ENCODE measurements at places on chromosomes 6 and 20.

DNA sequence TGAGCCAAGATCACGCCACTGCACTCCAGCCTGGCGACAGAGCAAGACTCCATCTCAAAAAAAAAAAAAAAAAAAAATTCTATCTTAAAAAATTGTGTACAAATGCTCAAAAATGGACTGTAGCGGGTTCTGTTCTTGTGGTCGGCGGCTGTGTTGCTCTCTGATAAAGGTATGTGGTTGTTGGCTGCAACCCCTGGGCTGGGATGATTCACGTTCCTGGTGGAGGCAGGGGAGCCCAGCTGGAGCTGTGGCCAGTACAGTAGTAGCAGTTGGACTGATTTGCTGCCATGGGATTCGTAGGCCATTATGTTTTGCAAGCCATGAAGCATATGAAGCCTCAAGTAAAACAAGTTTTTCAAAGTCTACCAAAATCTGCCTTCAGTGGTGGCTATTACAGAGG is 22.3 kb downstream of the MDN1 start:
- no peak for DNase-seq

GRCh38 chr6:87729965-87730719 is 28.1 kb upstream of the AKIRIN2 start:
- no peak for DNase-seq

- DNase-seq: no peak
Observed at GRCh38 chr6:170231293-170232185, 59.3 kb downstream of the DLL1 start.

- no peak for DNase-seq
Observed at GRCh38 chr6:150298030-150298380, 70.8 kb upstream of the IYD start.

DNA sequence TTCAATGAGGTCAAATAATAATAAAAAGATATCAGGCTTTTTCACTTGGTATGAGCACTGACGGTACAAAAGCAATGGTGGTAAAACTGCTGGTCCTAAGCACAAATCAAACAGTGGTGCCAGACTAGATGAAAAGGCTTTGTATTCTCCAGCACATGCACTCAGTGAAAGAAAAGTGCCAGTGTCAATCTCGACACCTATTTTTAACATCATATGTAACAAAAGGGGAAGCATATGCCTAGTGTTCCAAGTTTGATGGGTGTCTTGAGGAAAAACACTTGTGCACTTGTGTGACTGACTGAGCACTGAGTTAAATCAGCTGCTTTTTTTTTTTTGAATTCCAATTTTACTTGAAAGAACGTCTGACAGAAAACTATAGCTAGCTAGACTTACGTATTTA is 27.3 kb downstream of the MED23 start:
- DNase-seq: no peak

- DNase-seq: no peak
Observed at GRCh38 chr6:137211910-137212309, 7.3 kb downstream of the IFNGR1 start.

DNA sequence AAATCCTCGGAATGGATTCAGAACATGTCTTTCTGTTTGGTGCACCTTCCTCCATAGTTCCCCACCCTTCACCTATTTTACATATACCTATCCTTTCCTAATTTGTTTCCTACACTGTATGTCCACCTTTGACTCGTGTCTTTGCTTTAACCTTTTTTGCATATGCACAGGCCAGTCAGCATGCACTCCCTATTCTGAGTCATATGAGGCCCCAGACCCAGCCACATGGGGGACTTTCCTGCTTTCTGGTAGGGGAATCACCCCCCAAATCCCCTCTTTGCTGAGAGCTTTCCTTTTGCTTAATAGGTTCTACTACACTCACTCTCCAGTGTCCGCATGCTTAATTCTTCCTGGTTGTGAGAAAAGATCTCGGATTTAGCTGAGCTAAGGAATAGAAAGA is 393.8 kb upstream of the IMPG1 start:
- no peak for DNase-seq

- DNase-seq: no peak
Observed at GRCh38 chr6:75933387-75933975, 139.0 kb downstream of the IMPG1 start.

DNA sequence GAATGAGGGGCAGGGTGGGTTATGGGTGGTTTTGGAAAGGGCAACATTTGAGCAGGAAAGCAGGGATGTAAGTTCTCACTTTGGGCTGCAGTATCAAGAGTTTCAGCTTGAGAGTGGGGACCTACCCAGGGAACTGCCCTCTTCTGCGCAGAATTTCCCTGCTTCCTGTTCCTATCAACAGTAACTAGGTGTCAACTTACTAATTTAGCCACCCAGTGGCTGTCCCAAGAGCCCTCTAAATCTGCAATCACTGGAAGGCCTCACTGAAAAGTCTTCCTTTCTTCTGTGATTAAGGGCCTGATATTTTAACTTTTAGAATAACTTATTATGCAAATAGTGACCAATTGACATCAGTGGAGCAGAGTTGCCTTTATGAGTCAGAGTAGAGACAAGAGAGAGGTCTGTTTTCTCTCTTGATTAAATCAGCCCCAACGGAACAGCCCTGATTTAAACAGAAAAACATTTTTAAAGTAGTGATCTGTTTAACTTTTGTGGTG is 118.2 kb upstream of the RIPOR2 start:
- DNase-seq: no peak

DNA sequence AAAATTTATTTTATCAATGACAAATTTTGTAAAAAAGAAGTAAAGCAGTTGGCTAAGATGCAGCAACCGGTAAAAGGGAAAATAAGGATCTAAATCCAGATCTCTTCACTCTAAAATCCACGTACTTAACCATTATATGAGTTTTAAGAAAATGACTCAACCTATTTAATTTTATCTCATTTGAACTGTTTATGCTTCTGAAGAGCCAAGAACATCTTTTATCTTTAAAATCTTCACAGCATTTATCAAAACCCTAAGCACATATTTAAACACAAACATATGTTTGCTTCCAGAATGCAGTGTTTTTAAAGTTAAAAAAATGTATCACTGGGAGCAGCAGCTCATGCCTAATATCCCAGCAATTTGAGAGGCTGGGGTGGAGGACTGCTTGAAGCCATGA is 339.2 kb downstream of the NKAIN2 start:
- DNase-seq: no peak

GRCh38 chr20:57999465-58000111 is 228.9 kb downstream of the ANKRD60 start:
- no peak for DNase-seq

GRCh38 chr6:167781066-167781767 is 45.5 kb upstream of the AFDN start:
- DNase-seq: no peak

DNA sequence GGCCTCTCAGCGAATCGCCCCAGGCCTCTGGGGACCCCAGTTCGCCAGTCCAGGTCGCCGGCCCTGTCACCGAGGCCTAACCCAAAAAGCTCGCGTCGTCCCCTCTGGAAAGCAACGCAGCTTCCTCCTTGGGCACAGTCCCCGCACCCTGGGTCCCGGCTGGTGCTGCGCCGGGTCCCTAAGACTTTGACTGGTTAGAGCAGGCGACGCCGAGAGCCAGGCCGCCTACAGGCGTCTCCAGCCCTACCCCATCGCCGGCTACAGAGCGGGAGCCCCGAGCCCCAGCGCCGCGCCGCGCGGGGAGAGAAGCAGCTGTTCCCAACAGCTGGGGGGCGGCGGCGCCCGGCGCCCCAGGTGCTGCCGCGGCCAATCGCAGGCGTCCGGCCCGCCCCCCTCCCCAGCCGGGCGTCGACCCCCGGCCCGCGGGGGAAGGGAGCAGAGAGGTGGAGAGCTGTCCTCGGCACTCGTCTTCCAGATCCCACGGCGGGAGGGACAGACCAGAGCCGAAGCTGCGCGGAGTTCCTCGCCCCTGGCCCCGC is 540 bp upstream of the RBM24 start:
- no peak for DNase-seq

GRCh38 chr6:112054555-112055190 is 769 bp downstream of the CCN6 start:
- no peak for DNase-seq

- no peak for DNase-seq
Observed at GRCh38 chr20:7792150-7792869, 147.9 kb downstream of the HAO1 start.

GRCh38 chr6:42091718-42092023 is 41.3 kb downstream of the TAF8 start:
- DNase-seq: no peak

DNA sequence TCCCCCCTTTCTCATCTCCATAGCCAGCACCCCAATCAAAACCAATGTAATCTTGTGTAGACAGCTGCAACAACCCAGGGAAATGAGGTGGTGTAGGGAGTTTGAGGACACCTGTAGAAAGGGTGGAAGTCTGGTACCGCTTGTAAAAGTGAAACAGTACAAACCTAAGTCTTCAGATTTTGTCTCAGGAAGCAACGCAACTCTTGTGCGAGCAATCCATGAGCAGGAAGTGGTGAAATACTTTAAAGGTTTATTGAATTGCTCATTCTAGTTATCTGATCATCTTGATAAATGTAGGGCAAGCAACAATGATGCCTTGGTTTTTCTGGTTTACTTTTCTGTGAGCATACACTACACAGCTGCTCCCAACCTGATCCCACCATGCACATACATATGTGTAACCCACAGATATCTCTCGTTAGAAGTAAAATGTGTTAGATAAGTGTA is 71.1 kb upstream of the THEMIS start:
- DNase-seq: peak; percentile 43

DNA sequence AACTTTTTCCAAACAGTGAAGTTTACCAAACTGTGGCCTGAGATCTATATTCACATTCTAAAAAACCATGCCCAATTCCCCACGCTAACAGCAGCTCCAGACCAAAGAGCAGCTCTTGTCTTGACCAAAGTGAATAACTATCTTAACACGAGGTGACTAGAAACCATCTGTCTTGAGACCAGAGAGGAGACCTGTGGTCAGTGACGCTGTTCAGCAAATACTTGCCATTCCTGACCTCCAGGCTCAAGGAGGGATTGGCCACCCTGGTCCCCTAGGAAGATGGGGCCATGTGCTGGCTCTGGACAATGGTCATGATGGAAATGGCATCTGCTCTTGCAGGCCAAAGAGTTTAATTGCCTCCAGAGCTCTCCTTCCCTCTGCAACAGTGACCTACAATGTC is 104.4 kb upstream of the CD93 start:
- DNase-seq: no peak

- DNase-seq: no peak
Observed at GRCh38 chr6:100370265-100370664, 94.5 kb downstream of the SIM1 start.

DNA sequence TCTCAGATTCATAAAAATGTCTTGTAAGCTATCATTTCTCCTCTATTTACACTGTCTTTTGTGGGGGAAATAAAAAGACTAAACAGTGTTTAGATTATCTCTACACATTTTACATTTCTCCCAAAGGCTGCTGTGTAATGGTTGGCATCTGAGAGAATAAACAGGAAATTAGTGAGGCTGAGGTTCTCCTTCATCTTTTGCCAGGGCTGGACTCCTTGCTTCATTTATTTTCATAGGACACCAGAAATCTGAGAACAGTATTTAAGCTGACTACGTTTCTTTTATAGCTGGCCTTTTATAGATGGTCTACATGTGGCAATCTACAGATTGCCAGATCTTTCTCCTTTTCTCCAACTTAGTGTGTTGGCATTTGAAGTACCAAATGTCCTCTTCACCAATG is 41.5 kb downstream of the PLCB4 start:
- no peak for DNase-seq

DNA sequence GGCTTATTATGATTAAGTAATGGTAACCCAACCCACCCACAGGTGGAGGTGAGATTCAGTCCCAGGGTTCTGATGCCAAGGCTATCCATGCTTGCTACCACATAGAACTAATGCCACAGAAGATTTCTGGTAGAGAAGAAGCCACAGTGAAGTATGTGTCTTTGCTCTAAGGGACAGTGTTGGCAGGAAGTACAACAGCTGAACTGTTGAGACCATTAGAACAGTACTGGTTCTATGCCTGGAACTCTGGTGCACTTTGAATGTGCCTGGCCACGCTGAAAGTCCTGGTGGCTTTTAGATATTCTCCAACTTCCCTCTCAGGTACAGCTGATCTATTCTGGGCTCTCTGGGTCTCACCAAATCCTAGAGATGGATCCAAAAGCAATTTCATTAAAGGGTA is 7.8 kb downstream of the STX7 start:
- no peak for DNase-seq

- no peak for DNase-seq
Observed at GRCh38 chr20:43404878-43405277, 52.8 kb upstream of the SRSF6 start.

GRCh38 chr6:134934793-134935485 is 15.0 kb downstream of the ALDH8A1 start:
- no peak for DNase-seq

DNA sequence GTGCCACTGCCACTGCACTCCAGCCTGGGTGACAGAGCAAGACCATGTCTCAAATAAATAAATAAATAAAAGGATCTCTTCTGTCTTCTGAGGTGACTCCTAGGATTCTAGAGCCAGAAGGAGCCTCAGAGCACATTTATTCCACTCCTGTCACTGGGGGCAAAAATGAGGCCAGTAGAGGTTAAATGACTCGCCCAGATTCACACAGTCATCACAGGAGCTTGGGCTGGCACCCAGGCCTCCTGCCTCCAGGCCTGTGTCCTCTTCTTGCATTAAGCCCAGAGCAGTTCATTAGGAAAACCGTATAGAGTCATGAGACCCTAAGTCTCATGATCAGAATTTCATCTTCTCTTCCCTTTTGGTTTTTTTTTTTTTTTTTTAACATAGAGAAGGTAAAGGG is 243.3 kb downstream of the NRN1 start:
- no peak for DNase-seq

- no peak for DNase-seq
Observed at GRCh38 chr6:89510393-89510792, 77.4 kb downstream of the ANKRD6 start.

GRCh38 chr6:16572943-16573342 is 188.3 kb downstream of the ATXN1 start:
- no peak for DNase-seq

DNA sequence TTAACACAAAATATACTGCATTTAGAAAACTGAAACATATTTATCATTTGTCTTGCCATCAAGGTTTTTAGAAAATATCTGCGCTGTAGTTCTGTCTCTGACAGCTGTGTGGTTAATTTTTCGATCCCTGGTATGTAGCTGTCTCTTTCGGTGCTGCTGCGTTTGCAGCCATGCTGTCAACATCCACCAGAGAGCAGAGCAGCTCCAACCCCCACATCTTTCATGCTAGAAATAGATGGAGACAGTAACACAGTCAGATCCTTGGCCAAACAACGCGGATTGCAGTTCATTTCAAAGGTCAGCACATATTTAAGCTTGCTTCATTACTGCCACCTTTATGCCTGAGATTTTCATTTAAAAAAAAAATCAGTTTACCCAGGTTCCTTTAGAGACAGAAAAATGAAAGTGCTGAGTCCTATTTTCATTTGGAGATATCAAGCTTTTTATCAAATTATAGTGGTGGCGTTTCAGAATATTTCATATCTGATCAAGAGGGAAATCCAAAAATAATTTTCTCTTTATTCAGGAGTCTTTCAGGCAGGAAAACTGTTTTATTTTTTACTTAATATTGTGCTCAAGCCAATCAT is 157.7 kb upstream of the MMS22L start:
- no peak for DNase-seq

DNA sequence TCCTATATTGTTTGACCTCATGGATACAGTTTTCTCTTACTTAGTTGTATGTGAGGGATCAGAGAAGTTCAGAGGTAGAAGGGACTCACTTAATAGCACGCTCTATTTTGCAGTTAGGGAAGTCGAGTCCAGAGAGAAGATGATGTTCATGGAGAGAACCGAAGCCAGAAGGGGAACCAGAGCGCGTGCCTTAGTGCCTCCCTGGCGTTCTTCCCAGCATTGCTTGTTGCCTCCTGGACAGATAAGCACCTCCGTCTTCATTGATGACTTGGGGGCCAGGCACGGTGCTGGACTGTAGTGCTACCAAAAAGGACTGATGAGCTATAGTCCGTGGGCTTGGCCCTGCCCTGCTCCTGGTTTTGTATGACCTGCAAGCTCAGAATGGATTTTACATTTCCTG is 109.8 kb downstream of the RPP40 start:
- no peak for DNase-seq

Measured in stimulated activated CD8-positive, alpha-beta memory T cell treated with anti-CD3 and anti-CD28 coated beads, Interleukin-7, amount 100 ng/mL, for 4 hours (primary cell).